ENCODE measurements at places on chromosomes 5 and 9.

DNA sequence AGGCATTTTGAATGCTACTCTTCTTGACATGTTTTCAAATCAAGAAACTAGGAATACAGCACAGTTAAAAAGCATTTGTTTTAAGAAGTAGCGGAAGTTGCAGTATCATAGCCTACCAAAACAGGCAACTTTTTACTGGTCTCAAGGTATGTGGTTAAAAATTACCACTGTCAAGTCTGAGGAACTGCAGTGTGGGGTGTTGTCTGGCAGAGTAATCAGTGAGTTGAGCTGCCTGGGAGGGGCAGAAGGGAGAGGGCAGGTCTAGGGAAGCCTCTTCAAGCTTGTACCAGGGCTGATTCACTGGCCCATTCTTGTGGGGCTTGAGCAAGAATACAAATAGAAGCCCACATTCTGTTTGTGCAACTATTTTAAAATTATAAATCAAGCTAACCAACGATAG, 42.4 kb upstream of the SV2C start:
- no peak for DNase-seq

DNA sequence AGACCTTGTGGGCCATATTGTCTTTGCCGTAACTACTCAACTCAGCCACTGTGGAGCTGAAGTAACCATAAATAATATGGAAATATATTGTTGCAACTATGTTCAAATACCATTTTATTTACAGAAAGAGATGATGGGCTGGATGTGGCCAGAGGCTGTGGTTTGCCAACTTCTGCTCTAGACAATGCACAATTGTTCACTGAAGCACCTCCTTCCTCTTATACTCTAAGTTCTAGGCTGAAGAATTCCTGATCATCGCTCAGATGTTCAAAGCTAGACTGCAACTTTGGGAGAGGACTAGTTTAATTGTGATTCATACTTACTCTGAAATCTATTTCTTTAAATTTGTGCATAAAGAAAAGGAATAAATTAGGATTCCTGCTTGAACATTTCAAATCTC, 245.0 kb downstream of the TAF11L14 start:
- no peak for DNase-seq

DNA sequence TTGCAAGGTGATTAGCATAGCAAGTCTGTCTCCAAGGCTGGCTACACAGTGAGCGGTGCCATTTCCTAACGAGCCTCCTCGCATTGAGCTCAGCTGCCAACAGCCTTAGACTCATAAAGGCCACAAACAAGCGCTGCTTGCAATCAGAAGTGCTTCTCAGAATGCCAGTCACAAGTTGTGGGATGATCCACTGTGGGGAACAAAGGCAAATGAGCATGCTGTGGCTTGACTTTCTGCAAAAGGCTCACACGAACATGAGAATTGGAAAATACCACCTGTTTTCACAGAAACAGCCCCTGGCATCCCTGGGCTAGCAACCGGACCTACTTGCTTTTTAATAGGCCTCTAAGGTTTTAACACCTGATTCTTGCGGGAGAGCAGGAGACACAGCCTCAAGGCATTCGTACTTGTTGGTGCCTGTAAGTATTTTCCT, 215.5 kb downstream of the FANCC start:
- no peak for DNase-seq

- no peak for DNase-seq
Observed at GRCh38 chr5:53319315-53319714, 161.1 kb upstream of the FST start.

GRCh38 chr9:14097215-14097614, 216.7 kb downstream of the NFIB start:
- DNase-seq = no peak

- DNase-seq = no peak
Observed at GRCh38 chr5:171975877-171976667, 30.4 kb downstream of the FBXW11 start.

DNA sequence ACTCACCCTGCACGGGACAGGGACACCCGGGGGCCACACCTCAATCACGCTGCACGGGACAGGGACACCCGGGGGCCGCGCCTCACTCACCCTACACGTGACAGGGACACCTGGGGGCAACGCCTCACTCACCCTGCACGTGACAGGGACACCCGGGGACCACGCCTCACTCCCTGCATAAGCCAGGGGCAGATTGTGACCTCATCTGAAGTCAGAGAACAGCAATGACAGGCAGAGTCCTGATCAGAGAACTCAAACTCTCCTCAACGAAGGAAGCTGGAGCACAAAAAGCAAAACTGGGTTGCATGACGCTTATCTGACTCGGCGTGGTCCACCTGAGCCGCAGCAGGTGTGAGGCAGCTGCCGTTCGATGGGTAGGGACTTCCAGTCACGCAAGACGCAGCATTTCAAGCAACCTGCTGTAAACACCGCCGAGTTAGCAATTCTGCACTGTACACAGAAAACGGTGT, 3.2 kb downstream of the TERT start:
- DNase-seq = no peak

- no peak for DNase-seq
Observed at GRCh38 chr9:95498641-95499040, 18.1 kb downstream of the PTCH1 start.

DNA sequence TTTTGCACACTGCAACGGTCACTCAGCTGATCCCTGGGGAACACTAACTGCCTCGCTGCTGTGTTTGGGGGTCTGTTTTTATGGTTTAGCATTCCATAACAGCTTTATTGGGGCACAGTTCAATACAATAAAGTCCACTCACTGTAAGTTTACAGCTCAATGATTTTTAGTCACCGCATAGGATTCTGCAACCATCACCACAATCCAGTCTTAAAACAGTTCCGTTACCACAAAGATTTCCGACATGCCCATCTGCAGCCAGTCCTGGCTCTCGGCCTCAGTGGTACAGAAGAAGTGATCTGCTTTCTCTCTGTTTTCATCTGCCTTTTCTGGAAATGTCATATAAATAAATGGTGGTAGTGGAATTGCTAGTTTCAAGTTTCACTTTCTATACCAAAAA, 23.6 kb downstream of the OR2V2 start:
- no peak for DNase-seq

GRCh38 chr5:34533582-34534522, 122.3 kb upstream of the RAI14 start:
- no peak for DNase-seq

DNA sequence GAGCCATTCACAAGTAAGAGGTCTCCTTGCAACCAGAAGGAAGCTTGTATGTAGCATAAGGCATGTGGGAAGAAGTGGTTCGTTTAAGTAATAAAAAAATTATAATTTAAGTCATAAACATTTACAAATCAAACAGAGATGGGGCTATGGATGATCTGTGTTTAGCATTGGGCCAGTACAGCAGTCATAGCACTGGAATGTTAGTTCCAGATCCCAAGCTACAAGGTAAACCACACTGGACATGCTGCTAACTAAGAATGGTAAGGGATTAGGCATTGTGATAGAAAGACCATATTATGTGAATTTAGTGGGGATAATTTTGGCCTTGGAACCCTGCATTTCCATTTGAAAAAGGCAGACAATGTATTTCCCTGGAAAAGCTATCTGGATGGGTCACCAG, 170.4 kb upstream of the KCNN2 start:
- DNase-seq = no peak

GRCh38 chr5:147854894-147855773, 23.4 kb upstream of the SCGB3A2 start:
- no peak for DNase-seq

DNA sequence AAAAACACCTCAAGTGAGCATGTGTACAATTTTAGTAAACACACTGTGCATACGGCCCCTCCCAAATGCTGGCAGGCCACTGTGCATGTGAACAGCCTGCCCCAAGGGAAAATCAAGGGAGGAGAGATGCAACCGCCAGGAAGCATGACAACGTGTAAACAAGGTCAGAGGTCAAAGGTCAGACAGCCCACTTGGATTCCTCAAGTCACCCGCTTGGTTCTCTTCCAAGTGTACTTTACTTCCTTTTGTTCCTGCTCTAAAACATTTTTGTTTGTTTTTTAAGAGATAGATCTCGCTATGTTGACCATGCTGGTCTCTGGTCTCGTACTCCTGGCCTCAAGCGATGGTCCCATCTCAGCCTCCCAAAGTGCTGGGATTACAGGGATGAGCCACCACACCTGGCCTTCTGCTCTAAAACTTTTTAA, 126.7 kb upstream of the SHB start:
- no peak for DNase-seq

- DNase-seq = no peak
Observed at GRCh38 chr5:148543727-148544126, 110.6 kb downstream of the HTR4 start.

- peak; percentile 69 for DNase-seq
Observed at GRCh38 chr9:133726401-133727276, 11.5 kb downstream of the SARDH start.

DNA sequence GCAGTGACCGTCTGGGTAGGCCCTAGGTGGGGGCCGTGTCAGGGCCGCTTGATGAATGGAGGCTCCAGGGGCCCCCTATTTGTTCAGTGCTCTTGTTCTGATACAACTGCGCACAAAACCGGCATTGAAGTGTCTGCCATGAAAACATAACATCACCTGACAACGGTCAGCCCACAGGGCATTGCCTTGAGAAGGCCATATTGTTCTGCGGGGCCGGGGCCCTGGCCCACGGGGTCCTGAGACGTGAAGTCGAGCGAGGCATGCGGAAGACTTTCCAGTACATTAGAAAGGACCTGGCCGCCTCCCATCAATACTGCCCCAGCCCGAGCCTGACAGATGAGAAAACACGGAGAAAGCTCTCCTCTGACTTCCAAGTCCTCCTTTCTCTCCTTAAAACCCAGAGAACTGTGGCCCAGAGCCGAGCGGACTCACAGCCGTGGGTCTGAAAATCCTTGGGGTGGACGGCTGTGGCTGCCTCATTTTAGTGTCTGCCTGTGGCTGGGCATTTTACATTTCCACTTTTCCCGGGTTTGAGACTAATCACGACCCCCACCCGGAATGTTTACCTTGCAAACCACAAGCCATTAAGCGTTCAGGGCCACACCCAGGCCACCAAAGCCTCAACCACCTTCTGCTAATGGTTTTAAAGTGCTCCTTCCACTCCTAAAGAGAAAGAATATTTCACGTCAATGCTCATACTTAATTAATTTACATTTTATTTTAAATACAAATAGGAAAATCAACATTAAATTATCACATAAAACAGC, 391.0 kb upstream of the IRX2 start:
- no peak for DNase-seq

DNA sequence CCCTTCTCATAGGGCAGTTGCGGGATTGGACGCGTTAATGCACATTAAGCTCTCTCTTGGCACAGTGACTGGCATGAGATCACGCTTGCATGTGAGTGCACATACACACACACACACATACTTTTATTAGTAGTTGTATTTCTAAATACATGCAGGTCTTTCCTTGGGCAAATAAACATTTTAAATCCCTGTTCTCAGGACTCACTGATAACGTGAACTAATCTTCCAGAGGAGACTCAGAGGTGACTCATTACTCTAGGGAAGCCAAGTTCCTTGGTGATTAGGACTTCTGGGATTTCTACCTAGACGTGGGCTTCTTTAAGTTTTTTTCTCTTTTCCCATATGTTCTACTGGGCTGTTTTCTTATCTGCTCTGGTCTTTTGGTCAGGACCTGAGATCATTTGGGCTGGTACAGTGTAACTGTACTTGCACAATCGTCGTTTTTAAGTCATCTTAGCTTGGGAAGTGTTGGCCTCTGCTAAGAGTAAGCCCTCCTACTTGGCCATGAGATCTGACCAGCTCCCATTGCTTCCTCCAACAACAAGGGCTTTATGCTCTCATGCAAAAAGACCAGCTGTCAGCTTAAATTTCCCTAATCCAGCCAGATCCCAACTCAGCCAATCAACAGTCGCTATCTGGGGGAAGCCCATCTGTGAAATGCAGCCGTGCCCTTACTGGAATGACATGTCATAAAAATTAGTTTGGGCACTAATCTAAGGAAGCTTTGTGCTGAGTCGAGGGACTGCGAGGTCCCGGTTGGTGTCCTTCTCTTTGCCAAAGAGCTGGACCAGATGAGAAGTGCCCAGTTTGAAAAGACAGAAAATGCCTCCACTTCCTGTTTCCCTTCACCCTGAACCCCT, 176.4 kb upstream of the ANKRD55 start:
- DNase-seq = no peak

DNA sequence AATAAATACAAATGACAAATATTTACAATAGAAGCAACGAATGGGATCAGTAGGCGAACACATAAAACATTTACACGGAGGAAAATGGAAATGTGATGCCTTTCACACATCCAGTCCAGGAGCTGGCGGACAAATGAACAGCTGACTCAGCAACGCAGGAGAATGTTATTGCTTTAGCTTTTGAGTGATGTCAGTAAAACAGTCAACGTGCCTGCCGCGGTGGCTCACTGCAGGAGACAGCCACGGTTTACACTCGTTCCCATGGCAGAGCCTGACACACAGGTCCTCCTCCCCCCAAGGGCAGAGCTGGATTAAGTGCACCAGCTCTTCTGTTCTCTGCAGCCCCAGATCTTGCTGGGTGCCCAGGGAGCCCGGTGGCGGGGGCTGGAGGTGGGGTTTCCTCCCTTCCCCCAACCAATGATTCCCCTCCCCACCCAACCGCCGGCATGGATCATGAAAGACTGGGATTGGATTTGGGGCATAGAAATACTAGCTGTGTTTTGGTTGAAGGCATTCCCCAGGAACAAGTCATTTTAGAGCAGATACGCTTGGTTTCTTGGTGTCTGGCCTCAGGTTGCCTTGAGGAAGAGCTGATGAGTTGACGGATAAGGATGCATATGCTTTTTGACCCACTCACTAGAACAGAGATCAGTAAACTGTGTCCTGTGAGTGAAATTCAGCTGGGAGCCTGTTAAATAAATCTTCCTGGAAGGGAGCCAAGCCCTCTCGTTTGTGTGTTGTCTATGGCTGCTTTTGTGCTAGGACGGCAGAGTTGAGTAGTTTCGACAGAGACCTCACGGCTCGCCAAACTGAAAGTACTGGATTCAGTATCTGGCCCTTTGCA, 12.5 kb downstream of the STC2 start:
- no peak for DNase-seq

- DNase-seq = no peak
Observed at GRCh38 chr5:50766462-50766861, 100.0 kb downstream of the PARP8 start.

DNA sequence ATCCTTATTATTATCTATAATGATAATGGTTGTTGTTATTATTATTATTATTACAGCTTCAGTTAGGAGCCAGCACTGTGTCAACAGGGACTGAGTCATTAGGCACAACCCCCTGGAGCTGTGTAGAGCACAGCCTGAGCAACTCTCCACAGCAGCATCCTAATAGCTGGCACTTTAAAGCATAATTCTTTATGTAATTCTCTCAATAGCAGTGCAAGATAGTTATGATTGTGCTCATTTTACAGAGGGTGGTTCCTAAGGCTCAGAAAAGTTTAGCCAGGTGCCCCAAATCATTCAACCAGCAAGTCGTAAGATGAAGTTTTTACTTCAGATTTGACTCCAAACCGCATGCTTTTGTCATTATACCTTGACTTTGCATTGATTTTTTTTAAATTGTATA, 390.3 kb downstream of the ANXA1 start:
- no peak for DNase-seq

GRCh38 chr5:169006842-169007790, 293.8 kb downstream of the SLIT3 start:
- DNase-seq = no peak
